IMR-90 (cell line): ENCODE measurements at places on chromosomes 2 and 18.

DNA sequence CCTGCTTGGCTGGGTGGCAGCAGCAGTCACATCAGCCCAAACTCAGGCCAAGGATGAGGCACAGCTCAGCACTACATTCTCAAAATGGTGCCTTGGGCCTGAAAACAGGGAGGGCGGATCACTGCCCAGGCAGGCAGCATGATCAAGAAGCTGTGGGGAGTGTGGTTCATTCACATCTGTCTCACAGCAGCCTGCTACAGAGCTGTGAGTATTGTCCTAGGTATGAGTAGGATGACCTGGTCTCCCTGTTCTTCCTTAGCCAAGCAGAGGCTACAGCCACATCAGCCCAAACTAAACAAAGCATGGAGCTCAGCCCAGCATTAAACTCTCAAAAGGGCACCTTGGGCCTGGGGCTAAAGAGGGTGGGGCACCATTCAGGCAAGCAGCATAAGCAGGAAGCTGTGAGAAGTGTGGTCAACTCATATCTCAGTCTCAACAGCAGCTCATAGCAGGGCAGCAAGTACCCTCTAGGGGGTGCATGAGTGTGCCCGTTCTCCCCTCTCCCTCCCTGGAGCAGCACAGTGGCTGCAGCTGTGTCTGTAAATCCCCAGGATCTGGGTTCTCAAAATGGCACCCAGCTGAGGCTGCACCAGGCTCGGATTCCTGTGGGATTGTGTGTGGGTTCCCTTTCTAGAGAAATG, 139.6 kb downstream of the TRABD2A start:
- DNase-seq = peak; percentile 43

GRCh38 chr2:39306626-39307025, 62.9 kb upstream of the CDKL4 start:
- DNase-seq = no peak

DNA sequence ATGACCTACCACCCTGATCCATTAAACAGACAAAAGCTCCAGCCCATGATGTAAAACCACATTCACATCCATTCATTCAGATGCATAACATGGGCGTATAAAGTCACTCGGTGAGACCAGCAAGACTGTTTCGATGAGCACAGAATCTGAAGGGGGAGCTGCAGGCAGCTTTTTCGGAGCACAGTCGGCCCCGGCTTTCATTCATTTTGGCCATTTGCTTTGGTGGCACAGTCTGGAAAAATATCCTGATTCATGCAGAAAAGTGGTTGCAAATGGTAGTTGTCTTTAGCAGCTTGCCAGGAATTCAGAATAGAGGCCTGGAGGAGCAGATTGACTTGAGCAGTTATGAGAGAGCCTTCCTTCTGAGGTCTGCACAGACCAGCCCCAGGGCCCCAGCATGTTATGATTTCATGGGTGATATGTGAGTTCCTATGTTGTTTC, 11.2 kb downstream of the ARID5A start:
- peak; percentile 58 for DNase-seq

GRCh38 chr2:106160786-106161261, 33.3 kb downstream of the UXS1 start:
- DNase-seq = no peak

- DNase-seq = peak; percentile 7
These were observed 115.8 kb downstream of the PIGN start for GRCh38 chr18:62071071-62071470.

DNA sequence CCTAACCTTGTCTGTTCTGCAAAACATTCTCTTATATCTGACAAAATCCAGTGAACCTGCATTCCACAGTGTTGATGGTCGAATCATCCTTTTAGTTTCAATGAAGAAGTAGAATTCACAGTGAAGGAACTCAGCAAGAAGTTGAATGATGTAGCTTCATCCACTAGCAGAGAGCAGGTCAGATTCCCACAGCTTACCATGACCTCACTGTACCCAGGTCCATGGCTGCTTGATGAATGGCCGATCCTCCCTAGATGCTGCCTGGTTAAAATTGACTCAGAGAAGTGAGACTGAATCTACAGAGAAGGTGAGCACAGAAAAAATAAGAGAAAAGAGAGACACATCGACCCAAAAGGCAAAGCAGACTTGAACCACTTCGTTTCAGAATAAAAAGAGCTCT, 906.0 kb upstream of the CHAC2 start:
- DNase-seq = peak; percentile 24

DNA sequence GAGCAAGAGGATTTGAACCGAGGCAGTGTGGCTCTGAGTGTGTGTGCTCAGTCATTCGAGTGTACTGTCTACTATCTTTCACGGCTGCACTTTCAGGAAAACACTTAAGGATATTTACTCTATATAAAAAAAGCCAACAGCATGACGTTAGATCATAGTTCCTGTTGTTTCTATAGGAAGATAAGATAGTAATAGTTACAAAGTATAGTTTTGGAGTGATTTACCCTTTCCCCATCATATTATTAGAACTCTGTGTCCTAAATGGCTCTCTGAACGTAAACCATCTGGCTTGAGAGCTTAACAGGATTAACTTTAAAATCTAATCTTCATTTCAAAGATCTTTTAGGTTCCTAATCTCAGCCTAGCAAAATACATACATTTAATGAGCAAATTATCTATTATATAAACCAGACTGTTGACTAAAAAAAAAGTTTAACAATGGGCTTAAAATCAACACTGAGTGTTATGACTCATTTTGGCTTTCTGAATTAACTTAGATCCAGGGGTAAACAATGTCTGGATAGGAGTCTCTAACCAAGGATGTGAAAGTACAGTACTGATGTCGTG, 150.3 kb upstream of the DNMT3A start:
- DNase-seq = peak; percentile 80

DNA sequence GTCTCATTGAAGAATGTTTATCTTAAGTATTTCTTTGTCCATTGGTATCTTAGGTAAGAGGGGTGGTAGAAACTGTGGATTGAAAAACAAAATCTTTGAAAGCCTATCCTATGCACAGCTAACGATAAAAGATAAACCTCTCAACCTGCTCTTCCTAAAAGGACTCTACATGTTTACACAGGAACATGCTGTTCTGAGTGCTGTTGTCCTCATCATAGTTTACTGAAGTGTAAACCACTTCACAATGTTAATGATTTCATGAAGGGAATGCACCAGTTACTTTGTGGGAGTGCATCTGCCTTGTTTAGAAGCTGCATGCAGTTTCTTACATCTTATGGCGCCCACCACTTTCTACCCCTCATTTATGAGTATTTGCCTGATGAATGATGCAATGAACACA, 1.2 kb downstream of the ACMSD start:
- no peak for DNase-seq

DNA sequence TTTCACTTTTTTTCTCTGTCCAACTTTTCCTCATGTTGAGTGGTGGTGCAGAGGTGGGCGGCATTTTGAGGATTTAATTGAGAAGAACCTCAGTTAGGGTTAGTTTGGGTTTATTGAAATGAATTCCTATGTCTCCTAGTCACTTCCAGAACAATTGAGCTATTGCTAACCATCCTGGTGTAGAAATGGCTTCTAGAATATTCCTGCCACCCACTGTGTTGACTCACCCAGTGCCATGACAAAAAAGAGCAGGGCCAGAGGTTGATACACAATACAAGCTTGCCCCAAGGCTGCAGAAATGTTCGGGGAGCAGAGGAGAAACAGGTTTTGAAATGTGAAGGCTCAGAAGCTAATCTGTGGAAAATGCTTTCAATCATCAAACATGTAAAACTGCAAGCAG, 167.1 kb upstream of the TRIB2 start:
- peak; percentile 63 for DNase-seq

DNA sequence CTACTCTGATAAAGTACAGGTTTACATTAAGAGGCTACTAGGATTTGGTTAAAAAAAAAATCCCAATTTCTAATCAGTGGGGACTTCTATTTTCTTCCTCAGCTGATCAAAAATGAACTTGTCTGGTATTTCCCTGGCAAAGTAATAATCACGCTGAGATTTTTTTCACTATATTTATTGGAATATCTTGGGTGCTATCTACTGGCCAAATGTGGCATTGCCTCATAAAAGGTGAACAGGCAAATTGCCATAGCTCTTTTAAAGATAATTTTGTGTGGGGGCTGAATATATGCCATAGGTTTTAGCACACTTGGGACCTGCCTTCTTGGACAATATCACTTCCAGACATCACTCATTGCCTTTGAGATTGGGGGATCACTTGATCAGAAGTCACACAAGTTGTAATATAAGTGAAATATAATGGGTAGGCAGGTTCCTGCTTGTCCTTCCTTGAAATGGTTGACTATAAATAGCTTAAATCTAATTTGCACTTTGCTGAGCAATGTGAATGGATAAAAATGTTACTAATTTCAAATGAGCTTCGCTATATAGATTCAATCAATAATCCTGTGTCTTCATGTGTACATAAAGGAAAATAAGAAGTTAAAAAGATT, 7.0 kb upstream of the NXPH2 start:
- DNase-seq = peak; percentile 37

- DNase-seq = no peak
These were observed 78.2 kb downstream of the CELF4 start for GRCh38 chr18:37487400-37487867.

DNA sequence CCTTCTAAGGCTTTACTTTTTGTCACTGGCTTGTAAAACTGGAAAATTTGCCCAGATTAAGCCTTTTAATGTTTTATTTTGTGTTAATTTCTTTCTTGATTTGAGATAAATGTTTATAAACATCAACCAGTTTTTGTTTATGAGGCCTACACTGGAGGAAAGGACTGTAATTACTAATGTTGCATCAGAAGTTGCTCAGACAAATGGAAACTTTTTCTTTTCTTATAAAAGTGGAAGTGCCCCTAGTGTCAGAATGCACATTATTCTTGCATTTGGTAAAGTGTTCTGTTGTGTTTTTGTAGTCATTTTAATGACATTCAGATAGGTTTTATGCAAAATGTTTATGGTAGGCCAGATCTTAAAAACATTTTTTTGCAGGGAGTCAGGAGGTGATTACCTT, 25.3 kb downstream of the LCLAT1 start:
- DNase-seq = no peak

GRCh38 chr2:15761056-15761455, 169.4 kb downstream of the DDX1 start:
- DNase-seq = no peak

GRCh38 chr2:144403933-144404332, 116.0 kb downstream of the ZEB2 start:
- no peak for DNase-seq

- no peak for DNase-seq
These were observed 66.2 kb upstream of the MCFD2 start for GRCh38 chr2:46981662-46982350.

DNA sequence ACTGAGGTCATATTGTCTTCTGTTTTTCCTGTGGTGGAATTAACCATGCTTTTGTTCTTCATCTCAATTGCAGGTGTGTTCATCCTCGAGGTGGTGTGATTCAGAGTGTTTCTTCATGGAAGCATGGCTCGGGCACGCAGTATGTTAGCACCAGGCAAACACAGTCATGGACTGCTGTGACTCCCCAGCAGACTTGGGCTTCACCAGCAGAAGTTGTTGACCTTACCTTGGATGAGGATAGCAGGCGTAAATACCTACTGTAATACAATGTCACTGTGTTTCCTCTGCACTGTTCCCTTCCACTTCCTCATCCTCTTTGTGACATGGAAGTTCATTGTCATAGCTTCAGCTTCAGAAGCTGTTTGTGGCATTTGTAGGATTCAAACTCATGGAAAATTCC, 158.7 kb downstream of the HAUS1 start:
- no peak for DNase-seq

- peak; percentile 2 for DNase-seq
These were observed 148.5 kb downstream of the CAMKMT start for GRCh38 chr2:44510246-44510645.

- DNase-seq = no peak
These were observed 4.6 kb downstream of the ACMSD start for GRCh38 chr2:134842930-134843490.

- DNase-seq = no peak
These were observed 286.0 kb downstream of the ZEB2 start for GRCh38 chr2:144233733-144234541.
